ENCODE measurements at places on chromosomes 16 and 17.

GRCh38 chr17:21774263-21774662 is 81.9 kb downstream of the KCNJ18 start:
- no peak for DNase-seq

DNA sequence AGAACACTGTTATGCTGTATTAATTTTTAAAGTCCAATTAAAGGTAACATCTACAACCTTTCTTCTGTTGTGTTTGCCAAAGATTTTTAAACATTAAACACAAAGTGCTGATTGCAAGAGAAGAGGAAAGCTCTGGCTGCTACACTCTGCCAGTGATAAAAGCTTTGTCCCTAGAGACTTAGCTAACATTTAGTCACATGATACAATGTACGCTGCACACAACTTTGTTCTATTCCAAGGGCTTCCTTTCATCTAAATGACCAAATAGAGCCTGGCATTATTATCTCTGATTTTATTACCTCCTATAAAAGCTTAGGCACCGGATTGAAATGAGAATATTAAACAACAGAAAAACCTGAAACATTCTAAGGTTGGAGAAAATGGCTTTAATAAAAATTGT is 388.7 kb upstream of the PMFBP1 start:
- DNase-seq, result no peak

DNA sequence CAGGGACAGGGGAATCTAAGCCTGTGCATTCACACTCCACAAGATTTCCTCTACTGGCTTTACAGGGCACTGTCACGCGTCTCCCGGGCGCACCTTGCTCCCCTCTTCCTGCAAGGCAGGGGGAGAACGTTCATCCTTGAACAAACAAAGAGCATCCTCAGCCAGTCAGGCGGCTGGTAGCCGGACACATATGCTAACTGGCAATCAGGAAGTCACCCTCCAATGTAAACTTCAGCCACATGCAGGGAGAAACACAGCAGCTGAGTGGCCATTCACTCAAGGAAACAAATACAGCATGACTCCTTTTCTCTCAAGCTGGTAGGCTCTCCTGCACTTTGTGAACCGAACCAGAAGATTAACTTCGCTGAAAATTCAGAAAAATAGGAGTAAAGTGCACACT is 10.8 kb upstream of the HSBP1 start:
- DNase-seq, result no peak

DNA sequence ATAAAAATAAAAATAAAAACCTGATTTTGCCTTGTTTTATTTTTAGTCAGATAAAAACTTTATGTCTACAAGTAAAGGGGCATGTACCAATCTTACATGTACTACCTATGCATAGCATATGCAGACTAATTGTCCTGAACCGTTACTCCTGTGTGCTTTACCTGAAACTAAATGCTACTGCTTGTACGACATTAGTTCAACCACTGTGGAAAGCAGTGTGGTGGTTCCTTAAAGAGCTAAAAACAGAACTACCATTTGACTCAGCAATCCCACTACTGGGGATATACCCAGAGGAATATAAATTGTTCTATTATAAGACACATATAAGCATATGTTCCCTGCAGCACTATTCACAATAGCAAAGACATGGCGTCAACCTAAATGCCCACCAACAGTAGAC is 426.0 kb upstream of the PMFBP1 start:
- DNase-seq, result no peak

DNA sequence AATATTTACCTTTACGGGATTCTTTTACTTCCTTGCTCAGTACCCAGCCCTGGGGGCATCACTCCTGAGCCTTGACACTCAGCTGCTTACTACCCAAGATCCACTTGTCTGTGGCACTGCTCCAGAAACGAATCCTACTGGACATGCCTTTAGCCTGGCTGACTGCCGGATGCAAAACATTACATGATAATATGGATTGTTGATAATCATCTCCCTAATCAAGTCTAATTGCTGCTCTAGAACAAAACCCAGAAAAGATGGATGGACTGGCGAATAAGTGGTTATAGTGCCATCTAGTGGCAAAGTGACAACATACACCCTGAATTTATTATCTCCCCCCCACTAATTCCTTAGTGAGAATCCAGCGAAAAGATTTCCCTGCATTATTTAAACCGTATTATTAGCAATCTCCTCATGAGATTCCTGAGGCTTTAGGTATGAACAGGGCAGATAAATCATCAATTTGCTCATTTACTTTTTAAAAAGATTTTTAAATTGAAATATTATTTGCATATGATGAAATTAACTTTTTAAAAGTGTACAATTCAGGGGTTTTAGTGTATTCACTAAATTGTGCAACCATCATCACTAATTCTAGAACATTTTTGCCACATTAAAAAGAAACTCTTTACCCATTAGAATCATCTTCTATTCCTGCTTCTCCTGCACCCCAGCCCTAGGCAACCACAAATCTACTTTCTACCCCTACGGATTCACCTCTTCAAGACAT is 61.6 kb downstream of the RGS9 start:
- DNase-seq, result peak; percentile 61

DNA sequence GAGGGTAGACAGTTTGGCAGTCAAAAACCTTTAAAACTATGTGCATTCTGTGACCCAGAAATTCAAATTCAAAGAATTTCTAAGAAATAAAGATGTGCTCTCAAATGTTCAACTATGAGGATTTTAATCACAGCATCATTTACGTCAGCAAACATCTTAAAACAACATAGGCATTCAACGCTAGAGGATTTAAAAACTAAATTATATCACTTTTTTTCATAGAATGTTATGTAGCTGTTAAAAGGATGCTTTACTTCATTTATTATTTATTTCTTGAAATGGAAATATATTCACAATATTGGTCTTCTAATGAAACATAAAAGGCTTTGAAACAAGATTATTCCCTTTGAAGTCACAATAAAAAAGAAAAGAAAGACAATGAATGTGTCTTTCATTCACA is 3.6 kb downstream of the GLP2R start:
- DNase-seq, result no peak

DNA sequence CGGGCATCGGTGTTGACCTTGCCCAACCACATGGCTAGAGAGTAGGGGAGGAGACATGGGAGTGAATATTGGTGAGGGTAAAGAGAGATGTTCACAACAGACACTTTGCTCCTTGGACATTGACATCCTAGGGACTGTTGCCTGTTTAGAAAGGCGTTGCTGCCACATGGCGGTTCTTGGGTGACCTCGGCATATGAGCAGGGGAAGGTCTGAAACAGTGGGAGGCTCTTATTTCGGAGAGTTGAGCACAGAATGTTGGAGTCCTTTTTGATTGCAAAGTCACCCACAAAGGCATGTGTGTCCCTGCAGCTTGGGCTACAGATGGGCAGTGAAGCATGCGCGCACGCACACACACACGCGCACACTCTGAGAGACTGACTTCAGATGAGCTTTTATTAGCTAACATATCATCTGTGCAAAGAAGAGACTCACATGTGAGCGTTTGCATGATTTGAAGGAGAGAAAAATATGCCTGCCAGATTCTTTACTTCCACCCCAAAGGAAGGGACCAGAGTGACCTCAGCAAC is 104.4 kb downstream of the SHISA9 start:
- DNase-seq, result no peak
